Hematopoietic multipotent progenitor cell treated with erythropoietin and hydrocortisone succinate and interleukin-3 and kit ligand, for 8 days (in vitro differentiated cells): ENCODE measurements at places on chromosomes 11 and 22.

GRCh38 chr11:1729692-1730011 lies 20.7 kb downstream of the IFITM10 start:
- DNase-seq, result no peak

- DNase-seq, result no peak
These were observed 2.3 kb downstream of the CBX7 start for GRCh38 chr22:39149915-39150847.

GRCh38 chr11:85359859-85360258 lies 267.3 kb downstream of the DLG2 start:
- DNase-seq, result no peak

DNA sequence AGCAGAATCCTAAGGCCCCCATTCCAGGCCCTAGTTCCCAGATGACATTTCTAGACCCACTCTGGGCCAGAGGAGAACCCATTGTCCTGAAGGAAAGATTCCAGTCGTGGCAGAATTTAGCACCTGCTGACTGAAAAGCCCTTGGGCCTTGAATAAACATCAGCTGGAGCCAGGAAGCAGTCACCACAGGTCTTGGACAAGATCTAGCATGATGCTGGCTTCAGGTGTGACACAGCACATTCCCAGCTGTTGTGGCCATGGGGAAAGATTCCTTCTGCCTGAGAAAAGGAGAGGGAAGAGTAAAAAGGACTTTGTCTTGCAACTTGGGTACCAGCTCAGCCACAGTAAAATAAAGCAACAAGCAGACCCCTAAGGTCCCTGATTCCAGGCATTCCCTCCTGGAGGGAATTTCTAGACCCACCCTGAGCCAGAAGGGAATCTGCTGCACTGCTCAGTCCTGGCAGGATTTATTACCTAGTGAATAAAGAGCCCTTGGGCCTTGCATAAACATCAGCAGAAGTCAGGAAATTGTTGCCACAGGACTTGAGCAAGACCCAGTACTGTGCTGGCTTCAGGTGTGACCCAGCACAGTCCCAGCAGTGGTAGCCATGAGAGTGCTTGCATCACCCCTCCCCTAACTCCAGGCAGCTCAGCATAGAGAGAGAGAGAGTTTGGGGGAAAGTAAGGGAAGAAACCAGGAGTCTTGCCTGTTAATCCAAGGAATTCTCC lies 42.5 kb upstream of the PAMR1 start:
- DNase-seq, result no peak

GRCh38 chr11:7252683-7253213 lies 1.0 kb downstream of the SYT9 start:
- no peak for DNase-seq

- DNase-seq, result no peak
These were observed 1.8 kb downstream of the EWSR1 start for GRCh38 chr22:29269731-29270474.

DNA sequence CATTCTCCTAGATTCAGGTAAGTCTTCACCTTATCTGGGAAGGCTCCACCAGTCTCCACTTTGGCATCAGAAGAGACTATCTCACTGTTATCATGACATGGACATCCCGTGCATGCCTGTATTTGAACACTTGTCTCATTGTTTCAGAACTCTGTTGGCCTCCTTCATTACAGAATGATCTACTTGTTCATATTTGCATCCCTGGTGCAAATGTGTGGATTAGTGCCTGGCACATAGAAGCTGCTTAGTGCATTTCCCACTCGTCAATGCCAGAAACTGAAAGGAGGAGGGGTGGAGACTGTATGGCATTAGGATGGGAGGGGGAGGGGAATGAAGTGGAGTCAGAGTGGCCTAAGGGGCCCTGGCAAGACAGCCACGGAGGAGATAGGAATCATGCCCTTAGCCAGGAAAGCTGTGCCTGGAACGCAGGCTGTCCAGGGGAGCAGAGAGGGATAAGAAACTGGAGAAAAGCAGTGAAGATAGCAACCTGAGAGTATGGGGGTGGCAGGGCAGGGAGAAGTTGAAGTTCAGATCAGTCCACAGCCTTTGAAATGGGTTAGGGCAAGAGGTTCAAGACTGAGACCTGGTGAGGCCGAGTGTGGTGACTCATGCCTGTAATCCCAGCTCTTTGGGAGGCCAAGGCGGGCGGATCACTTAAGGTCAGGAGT lies 53.8 kb upstream of the CAPRIN1 start:
- DNase-seq, result no peak

DNA sequence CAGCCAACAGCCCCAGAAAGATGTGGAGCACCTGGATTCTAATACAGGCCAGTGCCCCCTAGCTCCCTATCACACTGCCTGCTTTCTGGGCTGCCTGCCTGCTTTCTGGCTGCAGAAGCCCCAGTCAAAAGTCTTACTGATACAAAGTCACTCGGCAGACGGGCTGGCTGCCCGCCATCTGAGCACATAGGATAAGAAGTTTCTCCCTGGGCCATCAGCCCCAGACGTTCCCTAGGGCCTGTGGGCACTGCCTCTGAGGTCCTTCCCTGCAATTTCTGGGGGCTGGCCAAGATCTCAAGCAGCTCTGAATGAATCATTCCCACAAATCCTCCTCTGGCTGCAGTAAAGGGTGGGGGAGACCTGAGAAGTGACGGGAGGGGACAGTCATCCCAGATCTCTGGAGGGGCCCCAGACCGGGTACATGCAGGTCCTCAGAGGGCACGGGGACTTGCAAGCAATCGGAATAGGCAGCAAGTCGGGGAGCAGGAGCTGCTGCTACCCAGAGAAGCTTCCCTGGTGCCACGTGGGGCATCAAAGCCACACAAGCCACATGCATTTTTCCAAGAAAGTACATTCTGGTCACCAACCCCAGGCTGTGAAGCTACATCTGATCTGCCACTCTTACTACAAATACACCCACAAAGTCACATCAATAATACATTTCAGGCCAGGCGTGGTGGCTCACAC lies 4.7 kb downstream of the TPST2 start:
- peak; percentile 99 for DNase-seq

- no peak for DNase-seq
These were observed 13.5 kb downstream of the PCSK7 start for GRCh38 chr11:117218133-117218915.

DNA sequence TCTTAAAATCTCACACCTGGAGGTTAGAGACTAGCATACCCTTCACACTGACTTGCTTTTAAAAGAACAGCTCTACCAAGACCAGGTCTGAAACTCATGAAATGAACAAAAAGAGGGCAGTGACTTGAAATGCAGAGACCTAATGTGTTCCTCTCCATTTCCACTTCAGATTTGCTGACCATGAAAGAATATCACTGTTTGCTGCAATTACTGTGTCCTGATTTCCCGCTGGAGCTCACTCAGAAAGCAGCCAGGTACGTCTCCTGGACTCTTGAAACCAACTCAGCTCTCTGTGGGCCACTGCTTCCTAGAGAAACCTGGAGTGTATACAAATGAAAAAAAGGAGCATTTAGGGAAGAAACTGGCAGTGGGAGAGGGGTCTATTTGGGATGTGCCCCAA lies 39.2 kb downstream of the ARFGAP2 start:
- no peak for DNase-seq

GRCh38 chr22:19105867-19106802 lies 16.1 kb downstream of the DGCR2 start:
- DNase-seq, result peak; percentile 47

DNA sequence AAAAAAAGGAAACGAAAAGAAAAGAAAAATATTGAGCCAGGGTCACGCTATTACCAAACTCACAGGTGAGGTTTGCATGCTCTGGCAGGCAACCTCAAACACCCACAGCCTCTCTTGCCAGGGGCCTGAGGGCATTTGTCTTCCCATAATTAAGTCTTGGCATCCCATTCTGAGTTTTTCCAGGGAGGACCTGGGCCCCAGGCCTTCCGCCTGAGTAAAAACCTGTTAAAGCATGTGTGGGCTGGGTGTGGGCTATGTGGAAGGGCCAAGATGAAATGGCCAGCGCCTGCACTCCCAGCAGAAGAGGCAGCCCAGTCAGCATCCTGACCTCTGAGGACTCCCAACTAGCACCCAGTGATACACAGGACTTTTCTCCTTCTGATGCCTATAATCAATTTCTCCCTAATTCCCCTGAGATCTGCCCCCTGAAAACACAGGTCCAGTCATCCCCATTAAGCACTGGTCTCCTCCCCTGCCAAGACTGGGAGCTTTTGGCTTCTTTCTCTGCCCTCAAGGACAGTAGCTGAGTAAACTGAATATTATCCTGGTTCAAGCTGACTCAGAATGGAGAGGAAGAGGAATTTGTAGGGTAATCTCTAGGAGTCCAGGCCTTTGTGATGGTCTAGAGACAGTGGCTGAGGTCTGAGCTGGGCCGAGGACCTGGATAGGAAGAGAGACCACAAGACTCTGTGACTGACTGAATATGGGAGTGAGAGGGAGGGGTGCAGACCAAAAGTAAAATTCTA lies 35.6 kb upstream of the ACER3 start:
- no peak for DNase-seq

DNA sequence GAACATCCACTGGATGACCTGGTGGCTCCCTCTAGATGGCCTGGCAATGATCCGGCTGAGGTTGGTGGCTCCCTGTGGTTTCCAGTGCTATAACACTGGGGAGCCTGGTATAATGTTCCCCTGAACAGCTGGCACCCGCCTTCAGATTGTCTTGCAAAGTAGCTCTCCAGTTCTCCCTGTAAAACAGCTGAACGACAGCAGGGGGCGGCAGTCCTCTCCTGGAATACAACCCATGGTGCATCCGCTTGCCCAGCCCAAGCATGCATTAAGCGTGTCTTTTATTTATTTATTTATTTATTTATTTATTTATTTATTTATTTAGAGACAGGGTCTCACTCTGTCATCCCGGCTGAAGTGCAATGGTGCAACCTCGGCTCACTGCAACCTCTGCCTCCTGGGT lies 258.9 kb downstream of the BUD13 start:
- peak; percentile 36 for DNase-seq

DNA sequence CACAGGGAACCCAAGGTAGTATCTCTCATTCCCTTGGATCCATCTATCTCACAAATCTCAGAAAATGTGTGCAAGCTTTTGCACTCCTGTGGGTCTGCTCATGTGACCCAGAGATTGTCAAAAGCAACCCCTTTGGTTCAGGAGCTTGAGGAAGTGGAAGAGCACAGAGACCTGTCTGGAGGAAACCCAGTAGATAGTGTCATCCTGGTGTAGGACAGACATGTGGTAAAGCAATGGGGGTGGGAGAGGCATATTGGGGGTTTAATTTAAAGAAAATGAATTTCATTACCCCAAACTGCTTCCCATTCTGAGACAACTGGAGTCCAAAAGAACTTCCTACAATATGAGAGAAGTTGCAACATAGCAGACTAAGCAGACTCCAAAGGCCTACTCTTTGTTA lies 5.8 kb upstream of the MS4A14 start:
- DNase-seq, result no peak

- DNase-seq, result no peak
These were observed 20.2 kb downstream of the MS4A6E start for GRCh38 chr11:60347084-60347797.

DNA sequence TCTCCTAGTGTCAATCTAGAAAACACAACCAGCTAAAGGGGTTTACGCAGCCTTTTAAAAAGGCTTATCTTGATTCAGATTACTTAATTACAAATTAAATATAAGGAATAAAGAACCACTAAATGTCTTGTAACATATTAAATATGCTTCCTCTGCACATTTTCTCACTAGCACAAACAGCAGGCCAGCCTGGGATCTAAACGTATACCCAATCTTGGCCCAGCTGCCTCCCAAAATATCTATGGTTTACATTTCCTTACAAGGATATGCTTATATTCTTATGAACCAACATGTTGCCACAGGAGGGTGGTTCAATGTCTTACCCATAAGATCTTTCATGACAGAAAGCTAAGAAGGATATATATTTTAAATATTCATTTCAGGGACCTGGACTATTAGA lies 7.7 kb downstream of the LGR4 start:
- no peak for DNase-seq

- peak; percentile 38 for DNase-seq
These were observed 90.8 kb upstream of the SHANK2 start for GRCh38 chr11:71342951-71343827.

DNA sequence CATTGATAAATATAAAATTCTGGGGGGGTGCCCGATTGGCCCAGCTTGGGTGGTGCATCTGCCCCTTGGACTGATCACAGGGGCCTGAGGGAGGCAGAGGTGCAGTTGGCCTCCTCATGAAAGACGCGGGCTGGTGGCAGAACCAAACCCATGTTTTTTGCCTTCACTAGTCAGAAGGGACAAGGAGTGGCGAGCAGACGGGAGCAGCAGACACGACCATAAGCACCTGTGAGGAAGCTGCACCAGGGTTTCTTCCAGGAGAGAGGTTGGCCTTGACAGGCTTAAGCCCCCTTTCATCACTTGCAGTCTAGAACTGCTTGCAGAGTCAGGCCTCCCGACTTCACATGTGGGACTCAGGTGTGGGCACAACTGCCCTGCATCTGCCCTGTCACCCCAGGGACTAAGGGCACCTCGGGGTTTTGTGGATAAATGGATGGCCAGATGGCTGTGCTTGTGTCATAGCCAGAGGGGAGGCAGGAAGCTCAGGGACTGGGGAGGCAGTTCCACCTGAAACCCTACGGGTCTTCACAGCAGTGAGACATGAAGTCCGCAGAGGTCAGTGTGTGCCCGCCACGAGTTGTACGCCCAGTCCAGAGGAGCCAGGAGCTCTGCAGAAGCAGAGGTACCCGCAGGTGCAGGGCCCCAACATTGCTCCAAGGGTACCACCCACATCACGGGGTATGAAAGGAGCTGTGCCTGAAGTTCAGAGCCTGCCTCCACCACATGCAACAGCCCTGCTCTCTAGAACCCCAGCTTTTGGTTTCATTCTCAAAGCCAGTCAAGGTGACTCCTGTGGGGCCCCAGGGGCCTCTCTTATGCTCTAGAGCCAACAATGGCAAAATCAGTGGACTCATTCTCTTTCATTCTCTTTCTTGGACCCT lies 18.2 kb upstream of the SYT13 start:
- no peak for DNase-seq

DNA sequence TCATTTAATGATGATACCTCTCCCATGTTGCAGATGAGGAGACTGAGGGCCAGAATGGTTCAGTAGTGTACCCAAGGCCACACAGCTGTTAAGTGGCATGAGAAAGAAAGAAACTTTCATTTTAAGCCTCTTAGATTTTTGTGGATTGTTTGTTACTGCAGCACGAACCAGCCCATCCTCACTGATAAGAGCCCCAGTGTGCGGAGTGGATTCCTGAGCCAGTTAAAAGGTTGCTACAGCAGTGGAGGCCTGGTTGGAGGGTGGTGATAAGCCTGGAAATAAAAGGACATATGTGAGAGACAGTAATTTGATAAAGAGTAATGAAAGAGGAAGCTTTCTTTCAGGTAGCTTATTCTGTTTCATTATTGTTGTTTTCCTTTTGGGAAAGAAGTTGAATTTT lies 89.0 kb downstream of the ATXN10 start:
- peak; percentile 63 for DNase-seq

- peak; percentile 68 for DNase-seq
These were observed 2.7 kb downstream of the ADM start for GRCh38 chr11:10307400-10308200.

DNA sequence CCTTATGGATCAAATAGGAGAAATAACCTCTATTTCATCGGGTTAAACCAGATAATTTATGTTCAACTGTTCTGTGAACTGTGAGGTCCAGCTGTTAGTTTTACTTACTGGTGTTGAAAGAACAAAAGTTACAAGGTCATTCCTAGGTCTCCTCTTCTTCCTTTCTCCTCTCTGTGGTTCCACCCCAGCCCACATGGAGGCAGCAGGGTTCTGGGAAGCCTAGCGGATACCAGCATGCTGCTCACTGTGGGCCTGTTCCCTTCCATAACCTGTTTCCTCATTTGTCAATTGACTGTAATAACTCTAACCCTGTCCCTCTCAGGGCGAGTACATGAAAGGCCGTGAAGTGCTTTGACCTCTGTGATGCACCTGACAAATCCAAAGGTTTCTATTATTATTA lies 27.8 kb downstream of the RELT start:
- DNase-seq, result peak; percentile 50
